Cortex of kidney (tissue), 1 donor: ENCODE measurements at places on chromosomes 7 and 10.

DNA sequence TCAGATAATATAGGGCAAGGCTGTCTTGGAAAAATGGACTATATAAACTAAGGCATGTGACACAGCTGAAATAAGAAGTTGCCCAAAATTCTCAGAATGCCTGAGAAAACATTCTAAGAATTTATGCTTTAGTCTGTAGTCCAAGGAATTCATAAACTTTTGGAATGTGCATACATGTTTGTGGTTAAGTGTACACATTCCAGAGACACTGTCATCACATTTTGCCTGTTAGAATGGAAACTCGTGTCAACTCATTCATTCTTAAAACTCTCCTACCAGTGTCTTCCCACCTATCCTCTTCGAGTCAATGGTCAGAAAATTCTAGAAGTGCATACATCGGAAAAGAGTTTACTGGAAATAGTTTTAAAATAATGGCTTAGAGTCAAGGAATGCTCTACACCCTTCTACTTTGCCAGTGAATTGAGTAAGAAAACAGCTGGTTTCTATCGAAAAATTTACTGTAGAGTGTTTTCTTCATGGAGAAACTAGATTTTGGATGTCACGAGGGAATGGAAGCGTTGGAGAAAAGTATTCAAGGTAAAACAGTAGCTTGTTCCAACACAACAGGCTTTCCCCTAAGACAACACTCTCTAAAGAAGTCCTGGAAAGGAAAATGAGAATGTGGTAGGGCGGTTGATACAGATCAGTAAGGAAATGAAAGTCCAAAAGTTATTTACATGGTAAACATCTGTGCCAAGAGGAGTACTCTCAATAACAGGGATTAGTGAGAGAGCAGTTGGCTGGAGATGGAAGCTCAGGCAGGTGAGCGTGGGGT is 1177.6 kb upstream of the C7orf33 start:
- DNase-seq = no peak

DNA sequence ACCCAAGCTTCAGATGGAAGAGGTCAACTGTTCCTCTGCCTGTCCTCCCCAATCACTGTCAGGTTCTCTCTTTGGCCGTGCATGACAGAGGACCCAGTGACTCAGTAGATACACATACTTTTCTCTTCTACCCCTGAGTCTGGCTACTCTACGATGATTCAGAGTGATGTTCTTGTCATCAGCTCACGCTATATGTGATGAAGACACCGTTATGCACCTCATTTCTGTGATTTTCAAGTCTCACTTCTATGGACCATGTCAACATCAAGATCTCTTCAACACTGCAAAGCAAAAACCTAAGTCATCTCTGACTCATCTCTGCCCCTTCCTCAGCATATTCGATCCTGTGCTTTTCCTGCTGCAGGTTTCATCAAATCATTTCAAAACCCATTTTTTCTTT is 76.6 kb upstream of the DGKI start:
- no peak for DNase-seq

DNA sequence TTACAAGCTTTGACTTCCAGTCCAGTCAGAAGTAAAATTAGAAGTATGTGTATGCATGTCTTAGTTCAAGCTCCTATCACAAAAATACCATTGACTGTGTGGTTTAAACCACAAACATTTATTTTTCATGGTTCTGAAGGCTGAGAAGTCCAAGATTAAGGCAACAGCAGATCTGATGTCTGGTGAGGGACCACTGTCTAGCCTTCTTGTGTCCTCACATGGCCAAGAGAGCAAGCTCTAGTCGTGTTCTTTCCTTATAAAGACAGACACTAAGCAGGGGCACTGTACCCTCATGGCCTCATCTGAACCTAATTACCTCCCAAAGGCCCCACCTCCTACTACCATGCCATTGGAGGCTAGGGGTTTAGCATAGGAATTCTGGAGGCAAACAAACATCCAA is 41.3 kb upstream of the ARL4A start:
- DNase-seq = no peak

GRCh38 chr7:155961241-155962190 is 149.3 kb upstream of the SHH start:
- DNase-seq = no peak

DNA sequence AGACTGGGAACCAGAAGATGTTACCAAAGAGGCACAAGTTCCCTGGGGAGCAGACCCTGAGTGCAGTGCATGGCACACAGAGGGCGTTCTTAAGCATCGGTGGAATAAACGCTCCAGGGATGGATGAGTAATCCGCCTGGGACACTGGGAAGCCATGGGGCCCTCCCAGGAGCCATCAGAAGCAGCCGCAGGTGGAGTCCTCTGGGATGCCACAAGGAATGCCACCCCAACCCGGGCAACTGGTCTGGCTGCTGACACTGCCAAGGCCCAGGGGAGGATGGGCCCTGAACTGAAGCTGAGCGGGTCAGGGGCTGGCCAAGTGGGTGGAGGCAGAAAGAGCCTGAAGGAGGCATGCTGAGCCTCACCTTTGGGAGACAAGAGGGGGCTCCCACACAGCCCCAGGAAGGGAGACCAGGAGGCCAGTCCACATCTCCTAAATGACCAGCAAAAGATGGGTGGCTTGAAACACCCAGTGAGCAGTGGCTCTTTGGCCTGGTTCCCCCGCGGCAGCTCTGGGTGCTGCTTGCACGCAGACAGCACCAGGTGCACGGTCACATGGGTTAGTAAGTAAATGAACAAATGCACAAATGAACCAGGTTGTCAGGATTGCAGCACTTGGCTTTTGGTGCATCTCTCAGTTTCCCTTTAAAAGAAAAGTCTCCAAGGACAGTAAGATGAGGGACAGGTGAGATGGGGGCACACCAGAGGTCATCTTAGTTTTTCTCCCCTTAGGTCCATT is 141.3 kb upstream of the ZMIZ1 start:
- no peak for DNase-seq

DNA sequence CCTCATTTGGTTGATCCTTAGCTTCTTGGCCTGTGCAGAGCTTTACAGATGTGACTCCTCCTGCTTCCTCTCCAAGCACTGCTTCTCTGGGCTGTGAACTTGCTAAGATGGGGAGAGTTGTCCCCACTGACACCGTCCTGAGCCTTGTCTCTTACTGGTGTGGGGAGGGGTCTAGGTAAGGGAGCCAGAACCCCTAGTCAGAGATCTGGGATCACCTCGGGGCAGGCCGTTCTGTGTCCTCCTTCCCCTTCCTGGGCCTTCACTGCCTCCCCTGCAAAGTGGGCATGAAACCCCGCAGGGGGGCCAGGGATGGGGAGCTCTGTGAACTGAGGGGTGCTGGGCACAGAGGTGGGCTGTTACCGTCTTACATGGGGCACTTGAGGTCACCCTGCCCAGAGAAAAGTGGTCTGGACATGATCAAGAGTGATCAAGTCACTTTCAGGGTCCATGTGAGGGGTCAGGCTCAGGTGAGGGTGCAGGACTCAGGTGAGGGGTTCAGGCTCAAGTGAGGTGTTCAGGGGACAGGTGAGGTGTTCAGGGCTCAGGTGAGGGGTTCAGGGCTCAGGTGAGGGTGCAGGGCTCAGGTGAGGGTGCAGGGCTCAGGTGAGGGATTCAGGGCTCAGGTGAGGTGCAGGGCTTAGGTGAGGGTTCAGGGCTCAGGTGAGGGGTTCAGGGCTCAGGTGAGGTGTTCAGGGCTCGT is 86.2 kb downstream of the ADCY1 start:
- no peak for DNase-seq

DNA sequence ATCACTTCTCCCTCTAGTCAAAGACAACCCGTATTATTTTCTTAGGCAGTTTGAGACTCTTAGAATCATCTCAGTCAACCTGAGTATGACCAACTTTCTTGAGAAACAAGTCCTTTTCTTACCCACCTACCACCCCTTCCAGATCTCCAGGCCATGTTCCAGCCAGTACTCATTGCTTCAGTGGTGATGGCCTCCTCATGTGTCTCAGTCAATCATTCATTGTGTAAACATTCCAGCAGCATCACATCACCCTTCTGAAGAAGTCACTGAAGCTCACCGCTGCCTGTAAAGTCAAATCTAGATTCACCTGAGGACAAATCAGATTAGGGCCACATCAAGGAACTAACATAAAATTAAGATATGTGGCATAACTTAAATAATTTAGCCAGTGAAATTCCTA is 467.2 kb upstream of the NRP1 start:
- no peak for DNase-seq

GRCh38 chr7:54841772-54842697 is 83.0 kb upstream of the SEC61G start:
- no peak for DNase-seq

- DNase-seq = no peak
These were observed 237.4 kb downstream of the FOXP2 start for GRCh38 chr7:114652041-114652440.

DNA sequence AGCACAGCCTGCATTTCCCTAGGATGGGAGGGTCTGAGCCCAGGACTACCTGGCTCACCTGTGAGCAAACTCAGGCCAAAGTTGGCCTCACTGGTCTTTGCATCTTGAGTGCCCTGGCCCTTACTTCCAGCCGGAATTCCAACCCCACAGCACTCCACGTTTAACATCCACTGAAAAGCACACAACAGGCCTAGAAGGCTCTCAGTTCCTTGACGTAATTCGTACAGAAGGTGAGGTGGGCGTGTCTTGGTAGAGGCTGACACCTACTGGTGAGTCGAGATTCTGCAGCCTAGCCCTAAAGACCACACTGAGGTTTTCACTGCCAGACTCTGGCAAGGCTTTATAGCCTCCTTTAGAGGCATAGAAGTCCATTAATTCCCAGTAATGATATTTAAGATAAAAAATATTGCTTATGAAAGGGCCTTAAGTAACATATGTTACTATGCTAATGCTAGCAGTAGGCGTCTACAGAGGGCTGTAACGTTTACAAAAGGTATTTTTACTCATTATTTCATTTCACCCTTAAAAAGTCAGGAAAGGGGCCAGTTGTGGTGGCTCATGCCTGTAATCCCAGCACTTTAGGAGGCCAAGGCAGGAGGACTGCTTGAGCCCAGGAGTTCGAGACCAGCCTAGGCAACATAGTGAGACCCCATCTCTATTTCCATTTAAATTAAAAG is 95.8 kb downstream of the HIP1 start:
- no peak for DNase-seq

DNA sequence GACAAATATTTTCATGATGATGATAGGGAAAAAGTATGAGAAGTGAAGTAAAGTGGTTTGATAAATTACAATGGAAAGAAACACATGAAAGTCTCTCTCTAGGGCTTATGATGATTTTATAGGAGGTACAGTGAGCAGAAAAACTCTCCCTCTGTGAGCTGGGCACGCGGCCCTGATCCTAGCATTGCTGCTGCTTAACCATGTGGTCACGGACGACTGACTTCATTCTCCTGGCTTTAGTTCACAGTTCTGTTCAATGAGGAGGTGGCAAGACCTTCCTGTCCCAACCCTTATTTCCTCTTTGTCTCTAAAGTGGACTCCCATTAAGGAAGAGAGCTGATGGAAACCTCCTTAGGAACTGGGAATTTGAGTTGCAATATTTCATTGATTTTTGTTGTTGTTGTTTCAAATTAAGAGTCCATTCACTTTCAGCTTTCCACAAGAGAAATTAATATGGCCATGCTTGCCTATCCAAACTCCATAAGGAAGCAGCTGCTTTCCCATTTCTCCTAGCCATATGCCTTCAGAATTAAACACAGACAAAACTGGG is 8.2 kb upstream of the PON3 start:
- DNase-seq = no peak

DNA sequence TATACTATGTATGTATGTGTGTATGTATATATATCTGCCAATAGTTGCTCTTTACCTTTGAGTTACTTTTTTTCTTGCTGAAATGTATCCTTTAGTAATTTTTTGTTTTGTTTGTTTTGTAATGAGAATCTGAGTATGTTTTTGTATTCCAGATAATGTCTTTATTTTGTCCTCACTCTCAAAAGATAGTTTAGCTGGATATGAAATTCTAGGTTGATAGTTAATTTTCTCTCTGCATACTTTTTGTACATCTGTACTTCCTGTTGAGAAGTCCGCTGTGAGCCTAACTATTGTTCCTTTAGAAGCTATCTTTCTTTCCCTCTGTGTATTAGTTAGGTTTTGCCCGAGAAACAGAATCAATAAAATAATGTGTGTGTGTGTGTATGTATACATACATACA is 29.5 kb downstream of the BUB3 start:
- no peak for DNase-seq

DNA sequence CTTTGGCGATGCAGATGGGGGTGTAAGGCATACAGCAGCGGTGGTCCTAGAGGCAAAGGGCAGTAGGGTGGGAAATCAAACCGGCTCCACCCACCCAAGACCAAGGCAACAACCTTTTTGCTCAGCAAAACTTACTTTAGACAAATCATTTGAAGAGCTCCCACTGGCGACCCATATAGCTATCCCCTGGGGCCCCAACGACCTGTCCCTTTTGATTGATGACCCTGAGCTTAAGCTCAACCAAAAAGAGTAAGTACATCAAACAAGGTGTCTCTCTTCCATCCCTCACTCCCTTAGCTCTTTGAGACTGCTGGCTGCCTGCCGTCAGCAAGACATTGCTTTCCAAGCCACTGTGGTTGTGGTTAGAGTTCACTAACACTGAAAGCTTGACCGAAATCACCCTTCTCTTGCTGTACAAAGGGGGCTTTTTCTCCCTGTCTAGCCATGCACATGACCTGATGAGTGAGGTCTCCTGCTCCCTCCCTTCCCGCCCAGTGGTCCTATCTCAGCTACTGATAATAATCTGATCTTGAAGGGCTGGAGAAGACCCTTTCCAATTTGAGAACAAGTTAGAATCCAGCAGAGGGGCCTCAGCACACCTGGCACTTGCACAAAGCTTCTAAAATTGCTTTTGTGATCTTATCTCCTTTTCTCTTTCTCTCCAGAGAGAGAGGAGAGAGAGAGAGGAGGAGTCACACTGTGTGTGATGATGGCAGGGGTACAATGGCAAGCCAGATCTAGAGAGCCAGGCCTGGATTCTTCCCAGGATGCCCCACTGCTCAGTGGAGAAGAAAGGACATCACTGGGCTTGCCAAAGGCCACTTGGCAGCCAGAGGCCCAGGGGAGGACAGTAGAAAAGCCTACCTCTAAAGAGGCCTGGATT is 42.2 kb downstream of the XPNPEP1 start:
- DNase-seq = no peak

- DNase-seq = no peak
These were observed 11.3 kb downstream of the KCNIP2 start for GRCh38 chr10:101832325-101832771.

GRCh38 chr10:71520042-71520441 is 123.3 kb downstream of the CDH23 start:
- DNase-seq = no peak

GRCh38 chr10:5390607-5391205 is 13.9 kb downstream of the TUBAL3 start:
- no peak for DNase-seq

- no peak for DNase-seq
These were observed 17.0 kb downstream of the STAM start for GRCh38 chr10:17660921-17661320.

DNA sequence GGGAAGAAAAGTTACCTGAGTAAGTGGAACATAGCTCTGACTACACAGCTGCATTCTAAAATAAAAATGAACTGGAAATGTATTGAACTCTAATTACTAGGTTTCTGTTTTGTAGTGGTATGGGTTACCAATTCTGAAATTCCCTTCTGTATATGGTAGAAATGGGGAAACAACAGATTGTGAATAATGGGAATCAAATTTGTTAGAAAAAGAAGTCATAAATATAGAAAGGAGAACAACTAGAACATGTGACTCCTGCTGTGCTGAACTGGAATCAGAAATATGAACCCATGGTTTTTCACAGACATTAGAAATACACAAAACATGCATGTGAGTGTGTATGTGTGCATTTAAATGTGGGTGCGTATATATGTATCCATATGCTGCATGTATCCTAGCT is 27.0 kb downstream of the MCMBP start:
- no peak for DNase-seq

- DNase-seq = no peak
These were observed 173.4 kb downstream of the IMMP2L start for GRCh38 chr7:111388912-111389311.
